ENCODE measurements at places on chromosomes 12 and 14.
A peak's percentile ranks its signal among the peaks of the same experiment; 100 is the strongest.

DNA sequence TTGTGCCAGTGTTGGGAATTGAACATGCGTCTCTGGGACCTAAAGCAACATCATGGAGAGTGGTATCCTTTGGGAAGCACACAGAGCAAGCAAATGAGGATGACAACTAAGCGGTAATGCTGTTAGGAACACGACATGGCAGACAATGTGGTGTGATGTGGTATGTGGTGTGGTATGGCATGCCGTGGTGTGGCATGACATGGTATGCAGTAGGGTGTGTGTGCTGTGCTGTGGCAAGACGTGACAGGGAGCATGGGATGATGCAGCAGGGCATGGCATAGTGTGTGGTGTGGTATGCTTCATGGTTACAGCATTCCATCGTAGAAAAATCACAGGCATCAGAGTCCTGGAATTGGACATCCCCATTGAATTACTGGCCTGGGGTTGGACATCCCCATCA lies 108.7 kb downstream of the RTN1 start:
- no peak for DNase-seq

DNA sequence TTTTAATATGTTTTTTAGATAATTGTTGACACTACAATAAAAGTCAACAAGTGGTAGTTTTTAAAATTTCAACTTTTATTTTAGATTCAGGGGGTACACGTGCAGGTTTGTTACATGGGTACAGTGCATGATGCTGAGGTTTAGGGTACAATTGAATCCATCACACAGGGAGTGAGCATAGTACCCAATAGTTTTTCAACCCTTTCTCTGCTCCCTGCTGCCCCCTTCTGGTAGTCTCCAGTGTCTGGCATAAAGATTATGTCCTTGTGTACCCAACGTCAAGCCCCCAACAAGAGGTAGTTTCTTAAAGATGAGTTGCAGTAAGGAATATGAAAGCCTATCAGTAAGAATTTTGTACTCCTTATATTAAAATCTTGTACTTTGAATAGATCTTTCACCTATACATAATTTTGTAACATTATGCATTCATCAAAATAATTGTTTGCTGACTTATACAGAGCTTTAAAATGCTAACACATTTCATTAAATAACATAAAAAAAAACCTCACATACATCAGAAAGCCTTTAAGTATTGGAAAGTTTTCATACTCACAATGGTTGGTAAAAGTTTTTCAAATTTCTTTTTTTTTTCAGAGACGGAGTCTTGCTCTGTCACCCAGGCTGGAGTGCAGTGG lies 5.4 kb upstream of the RALGAPA1 start:
- peak; percentile 71 for DNase-seq

- no peak for DNase-seq
Measured at GRCh38 chr12:77796775-77797174, 33.9 kb upstream of the NAV3 start.

DNA sequence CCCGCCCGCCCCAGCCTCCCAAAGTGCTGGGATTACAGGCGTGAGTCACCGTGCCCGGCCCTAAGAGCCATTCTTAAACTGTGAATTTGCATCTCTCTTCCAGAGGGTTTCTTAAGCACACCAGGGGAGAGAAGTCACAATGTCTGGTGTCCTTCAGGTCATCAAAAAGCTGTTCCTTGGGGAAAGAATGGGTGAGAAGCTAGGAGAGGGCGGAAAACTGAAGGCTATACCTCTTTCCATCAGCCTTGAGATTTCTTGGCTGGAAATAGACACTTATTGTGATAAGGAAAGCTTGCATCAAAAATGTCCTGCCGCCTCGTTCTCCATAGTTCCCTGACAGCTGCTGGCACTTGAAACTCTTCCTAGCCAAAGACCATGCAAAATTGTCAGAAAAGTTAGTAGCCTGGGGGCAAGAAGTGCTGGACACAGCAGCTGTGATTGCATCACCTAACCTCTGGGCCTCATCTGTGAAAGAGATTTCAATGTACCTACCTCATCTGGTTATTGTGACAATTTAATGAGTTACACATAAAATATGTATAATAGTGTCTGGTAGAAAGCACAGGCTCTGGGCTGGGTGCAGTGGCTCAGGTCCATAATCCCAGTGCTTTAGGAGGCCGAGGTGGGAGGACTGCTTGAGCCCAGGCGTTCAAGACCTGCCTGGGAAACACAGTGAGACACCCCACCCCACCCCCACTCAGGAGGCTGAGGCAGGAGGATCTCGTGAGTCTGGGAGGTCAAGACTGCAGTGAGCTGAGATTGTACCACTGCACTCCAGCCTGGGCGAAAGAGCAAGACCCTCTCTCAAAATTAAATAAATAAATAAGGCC lies 9.7 kb upstream of the UBC start:
- no peak for DNase-seq

DNA sequence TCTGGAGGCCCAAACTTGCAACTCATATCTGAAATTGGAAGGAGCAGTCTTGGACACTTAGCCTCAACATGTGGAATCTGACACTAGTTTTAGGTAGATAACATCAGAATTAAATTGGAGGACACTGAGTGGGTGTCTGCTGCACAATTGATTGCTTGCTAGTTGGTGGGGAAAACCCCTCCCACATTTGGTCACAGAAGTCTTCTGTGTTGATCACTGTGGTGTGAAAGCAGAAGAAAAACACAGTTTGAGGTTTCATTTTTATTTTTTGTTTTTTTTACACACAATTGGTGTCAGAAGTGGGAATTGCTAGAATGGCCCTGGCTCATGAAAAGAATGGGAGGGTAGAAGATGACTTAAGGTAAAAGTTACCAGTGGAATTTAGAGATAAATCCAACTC lies 78.0 kb upstream of the CD163 start:
- DNase-seq = no peak

GRCh38 chr14:100415226-100415625 lies 92.1 kb downstream of the SLC25A47 start:
- DNase-seq = no peak

- DNase-seq = no peak
Measured at GRCh38 chr12:45509187-45509586, 220.3 kb upstream of the ARID2 start.

GRCh38 chr12:80553316-80553715 lies 109.3 kb downstream of the PTPRQ start:
- no peak for DNase-seq

- no peak for DNase-seq
Measured at GRCh38 chr12:132888852-132889251, 1.4 kb upstream of the CHFR start.

- DNase-seq = no peak
Measured at GRCh38 chr12:130754234-130754901, 38.3 kb upstream of the RIMBP2 start.

GRCh38 chr12:46908936-46909635 lies 83.3 kb upstream of the SLC38A4 start:
- DNase-seq = no peak

GRCh38 chr12:53346491-53346890 lies 10.3 kb upstream of the SP7 start:
- DNase-seq = no peak

DNA sequence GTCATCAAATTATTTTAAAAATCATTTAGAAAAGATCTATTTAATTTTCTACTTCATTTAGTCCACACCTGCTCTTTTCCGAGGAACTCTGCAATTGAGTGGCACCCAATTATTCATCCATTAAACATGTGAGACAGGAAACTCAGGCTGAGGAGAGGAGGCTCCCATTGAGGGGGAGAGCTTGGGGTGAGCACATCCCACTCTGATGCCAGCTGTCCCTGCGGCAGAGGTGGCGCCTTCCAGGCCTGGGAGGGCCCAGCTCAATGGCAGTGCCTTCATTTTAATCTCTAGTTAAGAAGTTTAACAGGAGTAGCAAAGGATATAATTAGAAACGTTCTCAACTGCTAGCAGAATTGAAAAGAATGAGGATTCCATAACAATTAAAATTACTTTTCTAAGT lies 92.0 kb downstream of the ITPR2 start:
- DNase-seq = no peak

DNA sequence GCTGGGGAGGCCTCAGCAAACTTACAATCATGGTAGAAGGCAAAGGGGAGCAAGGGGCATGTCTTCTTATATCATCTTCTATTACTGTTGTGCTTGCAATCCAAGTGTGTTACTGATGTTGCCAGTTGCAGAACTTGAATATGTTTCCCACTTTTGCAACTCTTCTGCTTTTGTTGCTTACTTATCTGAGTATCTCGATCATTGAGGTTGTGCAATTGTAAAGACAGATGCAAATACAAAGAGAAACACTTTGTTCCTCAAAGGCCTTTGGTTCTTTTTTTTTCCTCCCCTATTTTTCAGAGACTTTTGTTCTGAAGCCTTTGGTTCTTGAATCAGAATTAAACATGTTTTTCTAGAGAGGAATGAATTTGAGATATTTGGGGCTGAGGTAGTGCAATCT lies 3.7 kb upstream of the COX8C start:
- DNase-seq = no peak

GRCh38 chr12:99039367-99040120 lies 394.5 kb downstream of the APAF1 start:
- no peak for DNase-seq

DNA sequence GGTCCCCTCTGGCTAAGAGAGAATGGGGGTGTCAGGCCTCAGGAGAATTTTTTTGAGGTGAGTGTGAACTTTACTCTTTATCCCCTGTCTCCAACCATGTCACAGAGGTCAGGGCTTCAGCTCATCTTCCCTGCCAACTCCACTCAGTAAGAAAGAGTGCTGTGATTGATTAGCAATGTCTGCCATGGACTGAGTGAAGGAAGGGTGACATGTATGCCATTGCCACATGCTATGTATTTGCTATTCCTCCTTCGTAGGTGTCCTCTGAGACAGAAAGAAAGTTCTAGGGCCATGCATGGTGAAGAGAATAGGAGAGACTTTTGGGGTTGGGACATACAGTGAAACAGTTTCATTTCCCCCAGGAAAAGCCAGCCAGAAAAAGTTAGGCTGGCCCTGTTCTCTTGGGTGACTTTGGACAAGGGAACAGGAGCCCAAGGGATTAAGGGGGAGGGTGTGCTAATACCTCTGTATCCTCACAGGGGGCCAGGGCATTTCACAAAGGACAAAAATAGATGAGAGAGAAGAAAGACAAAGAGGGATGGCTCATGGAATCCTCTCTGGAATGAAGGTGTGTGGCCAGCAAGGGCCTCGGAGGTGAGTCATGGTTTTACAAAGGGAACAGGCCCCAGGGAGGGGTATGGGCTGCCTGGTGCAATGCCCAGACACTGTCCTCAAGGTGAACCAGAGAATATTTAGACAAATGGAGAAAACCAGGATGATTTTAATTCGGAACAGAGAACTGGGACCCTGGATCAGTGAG lies 13.9 kb upstream of the MYL2 start:
- DNase-seq = no peak

DNA sequence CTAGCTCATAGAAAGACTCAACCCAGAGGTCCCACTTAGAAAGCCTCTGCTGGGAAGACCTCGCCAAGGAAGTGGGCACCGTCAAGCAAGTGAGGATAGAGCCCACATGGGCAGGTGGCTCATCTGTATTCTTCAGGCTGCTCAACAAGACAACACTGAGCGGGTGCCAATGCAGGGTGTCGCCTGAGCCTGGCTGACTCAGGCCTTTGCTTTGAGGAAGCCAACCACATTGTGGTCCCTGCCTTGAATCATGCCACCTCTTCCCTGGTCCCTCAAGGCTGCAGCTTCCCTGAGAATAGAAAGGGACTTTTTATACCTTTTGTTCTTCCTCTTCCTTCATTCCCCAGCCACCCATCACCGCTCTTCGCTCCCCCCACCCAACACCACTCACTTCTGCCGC lies 2.1 kb upstream of the RNASE13 start:
- DNase-seq = no peak

- no peak for DNase-seq
Measured at GRCh38 chr14:20671597-20672283, 12.6 kb upstream of the RNASE4 start.

DNA sequence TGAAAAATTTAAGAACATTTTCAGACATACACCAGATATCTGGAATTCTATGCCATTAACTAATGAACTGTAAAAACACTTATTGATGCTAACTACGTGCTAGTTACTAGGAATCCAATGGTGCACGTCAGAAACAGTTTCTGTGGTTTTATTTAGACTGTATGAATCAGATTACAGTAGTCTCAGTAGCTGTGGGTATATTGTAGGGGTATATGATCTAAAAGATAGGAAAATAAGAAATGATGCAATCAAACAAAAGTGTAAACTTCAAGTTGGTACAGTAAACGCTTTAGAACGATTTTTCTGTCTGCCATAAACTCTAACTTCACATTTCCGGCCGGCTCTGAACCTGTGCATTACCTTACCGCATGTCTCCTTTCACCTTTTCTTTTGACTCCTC lies 2.3 kb downstream of the ABCC9 start:
- DNase-seq = no peak

GRCh38 chr12:22339691-22340090 lies 5.2 kb upstream of the ST8SIA1 start:
- DNase-seq = no peak

- no peak for DNase-seq
Measured at GRCh38 chr12:132395908-132396305, 66.5 kb upstream of the GALNT9 start.

DNA sequence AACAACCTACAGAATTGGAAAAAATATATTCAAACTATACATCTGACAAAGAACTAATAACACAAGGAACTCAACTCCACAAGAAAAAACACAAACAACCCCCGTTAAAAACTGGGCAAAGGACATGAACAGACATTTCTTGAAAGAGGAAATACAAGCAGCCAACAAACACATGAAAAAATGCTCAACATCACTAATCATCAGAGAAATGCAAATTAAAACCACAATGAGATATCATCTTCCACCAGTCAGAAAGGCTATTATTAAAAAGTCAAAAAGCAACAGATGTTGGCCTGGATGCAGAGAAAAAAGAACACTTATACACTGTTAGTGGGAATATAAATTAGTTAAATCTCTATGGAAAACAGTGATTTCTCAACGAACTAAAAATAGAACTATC lies 82.6 kb upstream of the CCDC91 start:
- DNase-seq = no peak

DNA sequence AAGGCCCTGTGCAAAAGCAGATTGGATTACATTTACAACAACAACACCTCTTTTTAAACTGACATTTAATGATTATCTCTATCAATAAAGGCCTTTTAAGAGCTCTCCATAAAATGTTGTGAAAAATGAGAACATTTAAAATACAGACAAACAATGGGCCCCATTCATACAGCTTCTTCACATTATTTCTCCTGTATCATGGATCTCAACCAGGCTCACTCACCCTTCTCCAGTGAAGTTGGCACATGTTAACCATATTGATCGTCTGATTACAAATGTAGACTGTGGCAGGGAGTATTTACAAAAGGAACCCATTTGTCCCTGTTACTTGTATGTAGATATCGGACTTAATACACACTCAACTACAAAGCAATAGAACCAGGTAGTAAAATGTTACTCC lies 220.2 kb upstream of the BTG1 start:
- DNase-seq = no peak

GRCh38 chr14:34527591-34527990 lies 11.9 kb downstream of the EAPP start:
- no peak for DNase-seq

- DNase-seq = no peak
Measured at GRCh38 chr12:25083211-25083610, 111.7 kb downstream of the DNAI7 start.
